ENCODE measurements at places on chromosomes 5 and 9. TPM values are rescaled to one million over a fixed set of nuclear protein-coding genes. Genes with fewer than 3 reads are reported as not detected.

GRCh38 chr9:112764837-112765236 is 14.3 kb downstream of the SNX30 start:
- DNase-seq: no peak

- no peak for DNase-seq
These were observed 326.5 kb downstream of the SH3GL2 start for GRCh38 chr9:17905366-17905765.

DNA sequence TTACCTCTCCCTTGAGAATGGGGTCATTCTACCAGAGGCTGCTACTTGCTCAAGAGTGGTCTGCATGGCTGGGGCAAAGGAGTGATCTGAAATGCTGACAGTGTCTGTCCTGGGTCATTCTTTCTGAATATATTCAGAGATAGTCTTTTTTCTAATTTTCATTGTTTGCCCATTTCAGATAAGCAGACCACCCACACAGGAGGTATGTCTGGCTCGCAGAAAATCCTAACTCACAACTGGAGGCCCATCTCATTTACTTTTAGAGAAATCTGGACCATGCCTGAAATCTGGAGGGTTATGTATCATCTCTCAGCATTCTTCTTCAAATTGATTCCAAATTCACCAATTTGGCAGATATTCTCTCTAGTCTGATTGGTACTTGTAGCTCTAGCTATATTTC is 227.6 kb downstream of the SEC61B start:
- no peak for DNase-seq

PSAT1 gene
- 2.3 TPM for total RNA-seq

All from natural killer cell (primary cell).